ENCODE measurements at places on chromosomes 5 and 9.

DNA sequence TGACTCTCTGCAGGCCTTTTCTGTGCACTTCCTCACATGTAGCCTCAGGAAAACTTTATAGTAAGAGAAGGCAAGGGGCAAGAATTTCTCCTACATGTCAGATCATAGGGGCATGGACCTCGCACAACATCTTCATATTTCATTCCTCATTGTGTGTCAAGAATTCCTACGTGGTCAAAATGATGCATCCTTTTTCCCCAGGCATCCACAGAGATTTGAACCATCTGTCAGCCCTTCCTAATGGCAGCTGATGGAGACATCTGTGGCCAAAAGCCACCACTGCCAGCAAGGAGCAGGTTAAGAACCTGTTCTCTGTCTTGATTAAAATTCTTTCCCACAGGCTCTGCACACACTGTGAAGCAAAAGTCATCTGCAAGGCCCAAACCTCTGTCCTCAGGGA is 42.5 kb downstream of the MFAP3 start:
- no peak for DNase-seq

DNA sequence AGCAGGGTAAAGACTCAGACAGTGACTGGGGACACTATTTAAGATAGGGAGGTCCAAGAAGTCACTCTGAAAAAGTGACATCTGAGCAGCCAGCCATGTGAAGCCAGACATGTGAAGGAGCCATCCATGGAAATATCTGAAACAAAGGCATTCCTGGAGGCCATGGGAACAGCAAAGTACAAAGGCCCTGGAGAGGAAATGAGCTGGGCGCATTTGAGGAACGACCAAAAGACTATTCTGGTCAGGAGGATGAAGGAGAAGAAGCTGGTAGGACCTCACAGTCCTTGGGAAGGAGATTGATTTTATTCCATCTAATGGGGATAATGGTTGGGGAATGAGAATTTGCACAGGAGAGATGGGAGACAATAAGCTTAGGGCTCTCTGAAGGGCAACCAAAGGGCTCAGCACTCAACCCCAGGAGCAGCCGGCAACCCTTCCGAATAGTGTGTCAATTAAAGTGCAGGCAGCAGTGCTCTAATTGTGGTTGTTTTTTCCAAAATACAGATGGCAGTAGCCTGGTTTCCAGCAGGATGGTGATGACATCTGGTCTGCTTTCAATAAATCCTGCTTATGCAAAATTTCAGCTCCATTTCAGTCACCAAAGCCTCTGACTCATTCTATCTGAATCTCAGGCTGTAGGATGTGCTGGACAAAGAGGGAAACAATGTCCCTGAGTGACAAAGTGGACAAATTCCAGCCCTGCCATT is 26.7 kb downstream of the FOXI1 start:
- DNase-seq = no peak

GRCh38 chr5:80184235-80185023 is 71.4 kb downstream of the SERINC5 start:
- DNase-seq = no peak

DNA sequence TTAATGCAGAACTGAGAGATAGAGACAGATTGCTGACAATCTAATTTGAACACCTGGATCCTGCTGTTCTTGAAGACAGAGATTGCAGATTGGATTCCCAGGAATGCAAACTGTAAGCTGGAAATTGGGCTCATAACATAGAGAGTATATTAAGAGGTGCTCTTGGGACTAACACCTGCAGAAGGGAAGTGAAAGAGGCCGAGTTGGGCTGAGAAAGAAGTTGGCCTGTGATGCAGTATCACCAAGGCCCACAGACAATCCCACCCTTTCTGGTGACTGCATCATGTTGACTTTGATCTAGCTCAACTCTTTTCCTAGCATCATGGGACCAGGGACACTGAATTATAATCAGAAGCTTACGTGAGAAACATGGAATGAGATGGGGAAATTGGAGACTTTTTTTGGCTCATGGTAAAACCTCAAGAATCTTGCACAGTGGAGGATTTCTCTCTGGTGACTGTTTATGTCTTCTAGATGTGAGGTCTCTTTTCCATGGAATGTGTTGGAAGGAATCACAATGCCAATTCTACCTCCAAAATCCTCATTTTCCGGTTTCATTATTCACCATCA is 36.5 kb upstream of the NUDT12 start:
- no peak for DNase-seq

DNA sequence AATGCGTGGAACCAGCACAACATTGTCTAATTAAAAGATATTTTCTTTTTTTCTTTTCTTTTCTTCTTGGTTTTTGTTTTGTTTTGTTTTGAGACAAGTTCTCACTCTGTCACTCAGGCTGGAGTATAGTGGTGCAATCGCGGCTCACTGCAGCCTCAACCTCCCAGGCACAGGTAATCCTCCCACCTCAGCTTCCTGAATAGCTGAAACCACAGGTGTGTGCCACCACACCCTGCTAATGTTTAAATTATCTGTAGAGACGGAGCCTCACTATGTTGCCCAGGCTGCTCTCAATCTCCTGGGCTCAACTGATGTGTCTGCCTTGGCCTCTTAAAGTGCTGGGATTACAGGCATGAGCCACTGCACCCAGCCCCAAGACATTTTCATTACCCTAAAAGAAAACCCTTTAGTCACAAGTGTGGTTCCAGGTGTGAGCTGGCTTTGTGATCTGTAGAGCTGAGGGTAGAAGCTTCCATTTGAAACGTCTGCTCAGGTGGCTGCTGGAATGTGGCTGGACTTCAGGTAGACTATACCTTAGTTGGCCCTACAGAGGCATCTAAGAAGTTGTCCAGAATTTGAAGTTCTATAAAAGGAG is 19.1 kb upstream of the NEK6 start:
- no peak for DNase-seq

DNA sequence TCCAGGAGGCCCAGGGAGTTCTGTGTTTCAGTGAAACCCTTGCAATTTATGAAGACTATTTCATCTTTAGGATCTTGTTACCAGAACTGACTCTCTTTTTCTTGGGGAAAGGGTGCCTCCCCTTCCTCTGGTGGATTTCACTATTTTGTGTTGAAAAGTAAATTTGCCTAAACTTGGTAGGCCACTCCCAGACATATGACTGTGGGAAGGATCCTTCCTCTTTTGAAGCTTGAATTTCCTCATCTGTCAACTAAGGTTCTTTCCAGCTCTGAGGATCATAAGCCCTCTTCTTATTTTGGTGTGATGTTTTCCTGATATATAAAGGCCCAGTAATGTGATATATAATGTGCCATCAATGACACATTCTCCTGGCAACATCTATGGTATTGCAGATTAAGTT is 59.1 kb upstream of the ZFAND5 start:
- no peak for DNase-seq

- no peak for DNase-seq
Measured at GRCh38 chr5:152593388-152593787, 188.3 kb upstream of the NMUR2 start.

- DNase-seq = no peak
Measured at GRCh38 chr5:138772986-138773594, 19.9 kb downstream of the CTNNA1 start.

- DNase-seq = no peak
Measured at GRCh38 chr5:74432216-74432615, 208.3 kb downstream of the ENC1 start.

DNA sequence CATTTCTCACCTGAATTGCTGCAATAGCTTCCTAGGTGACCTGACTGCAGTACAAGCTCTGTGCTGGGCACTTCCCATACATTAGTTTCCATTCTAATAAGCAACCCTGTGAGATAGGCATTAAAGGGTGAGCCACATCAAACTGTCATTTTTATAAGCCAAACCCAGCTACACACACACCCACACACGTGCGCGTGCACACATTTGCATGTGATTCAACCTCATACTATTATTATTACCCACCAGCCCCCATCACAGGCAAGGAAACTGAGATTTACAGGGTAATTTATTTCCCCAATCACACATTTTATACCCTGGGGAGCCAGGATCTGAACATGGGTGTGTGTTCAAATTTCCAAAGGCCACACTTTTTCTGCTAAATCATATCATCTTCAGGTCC is 93.6 kb downstream of the TTLL11 start:
- DNase-seq = no peak

DNA sequence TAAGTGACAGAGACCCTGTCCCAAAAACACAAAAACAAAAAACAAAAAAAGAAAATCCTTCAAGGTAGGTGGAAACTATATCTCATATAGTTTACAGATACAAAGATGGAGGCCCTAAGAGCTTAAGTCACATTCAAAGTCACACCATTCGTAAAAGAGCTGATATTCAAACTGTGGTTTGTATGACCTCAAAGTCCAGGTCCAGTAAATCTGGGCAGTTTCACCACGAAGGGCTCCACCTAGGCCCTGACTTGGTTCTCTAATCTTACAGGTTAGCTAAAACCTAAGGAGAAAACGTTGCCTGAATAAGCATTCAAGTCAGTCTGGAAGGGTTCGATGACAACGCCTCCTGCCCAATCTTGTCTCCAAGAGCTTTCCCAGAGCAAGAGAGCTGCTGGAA is 44.1 kb downstream of the SUSD1 start:
- no peak for DNase-seq

DNA sequence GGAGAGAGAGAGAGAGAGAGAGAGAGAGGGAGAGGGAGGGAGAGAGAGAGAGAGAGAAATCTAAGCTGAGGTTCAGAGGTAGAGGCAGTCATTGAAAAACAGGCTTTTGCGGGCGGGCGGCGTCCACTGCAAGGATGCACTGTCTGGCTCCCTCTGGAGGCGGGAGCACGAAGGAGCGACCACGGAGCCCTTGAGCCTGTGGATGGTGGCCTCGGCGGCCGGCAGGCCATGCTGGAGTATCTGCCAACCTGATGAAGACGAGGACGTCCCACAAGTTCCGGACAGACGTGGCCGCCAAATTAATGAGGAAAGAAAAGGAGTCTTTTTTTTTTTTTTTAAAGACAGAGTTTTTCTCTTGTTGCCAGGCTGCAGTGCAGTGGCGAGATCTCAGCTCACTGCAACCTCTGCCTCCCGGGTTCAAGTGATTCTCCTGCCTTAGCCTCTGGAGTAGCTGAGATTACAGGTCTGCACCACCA is 2.2 kb upstream of the CCDC125 start:
- DNase-seq = peak; percentile 50

GRCh38 chr5:172939071-172939470 is 20.2 kb upstream of the RPL26L1 start:
- no peak for DNase-seq

- no peak for DNase-seq
Measured at GRCh38 chr9:69549310-69550202, 122.6 kb downstream of the APBA1 start.

- DNase-seq = no peak
Measured at GRCh38 chr5:120368923-120369715, 95.0 kb upstream of the PRR16 start.

GRCh38 chr9:124743686-124744348 is 27.3 kb downstream of the NR6A1 start:
- DNase-seq = no peak

DNA sequence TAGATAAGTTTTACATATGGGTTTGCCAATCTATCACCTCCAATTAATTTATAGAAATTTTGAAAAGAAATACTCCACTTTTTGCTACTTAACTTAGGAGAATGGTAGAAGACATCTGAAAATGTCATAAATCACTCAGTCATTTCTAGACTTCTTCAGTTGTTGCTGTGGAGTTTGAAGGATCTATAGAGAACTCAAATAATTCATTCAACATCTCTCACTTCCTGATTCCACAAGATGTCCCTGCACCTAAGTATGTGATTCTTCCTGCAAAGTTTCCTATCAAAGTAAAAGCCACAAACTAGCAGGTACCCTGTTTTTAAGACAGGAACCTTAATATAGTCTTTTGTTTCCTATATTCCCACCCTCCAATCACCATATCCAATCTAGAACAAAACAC is 297.1 kb upstream of the ATP10B start:
- DNase-seq = no peak

DNA sequence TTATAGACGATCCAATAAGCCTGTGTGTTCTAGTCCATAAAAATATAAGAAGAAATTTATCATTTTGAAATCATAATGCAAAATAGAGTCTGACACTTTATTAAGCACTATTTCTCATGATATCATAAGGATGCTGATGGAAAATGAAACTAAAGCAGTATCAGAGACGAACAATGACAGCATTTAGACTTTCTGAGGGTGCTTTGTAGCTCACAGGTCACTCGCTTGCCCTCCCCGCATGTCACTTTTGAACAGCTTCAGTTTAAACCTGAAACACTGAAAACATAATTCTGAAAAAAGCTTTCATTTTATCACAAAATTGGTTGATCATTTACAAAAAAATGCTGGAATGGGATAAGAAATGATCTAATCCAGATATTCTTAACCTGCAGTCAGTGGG is 247.1 kb downstream of the EBF1 start:
- DNase-seq = no peak

GRCh38 chr5:21219251-21219650 is 1231.3 kb upstream of the CDH18 start:
- DNase-seq = no peak

- no peak for DNase-seq
Measured at GRCh38 chr5:169395136-169395535, 94.2 kb upstream of the SLIT3 start.

DNA sequence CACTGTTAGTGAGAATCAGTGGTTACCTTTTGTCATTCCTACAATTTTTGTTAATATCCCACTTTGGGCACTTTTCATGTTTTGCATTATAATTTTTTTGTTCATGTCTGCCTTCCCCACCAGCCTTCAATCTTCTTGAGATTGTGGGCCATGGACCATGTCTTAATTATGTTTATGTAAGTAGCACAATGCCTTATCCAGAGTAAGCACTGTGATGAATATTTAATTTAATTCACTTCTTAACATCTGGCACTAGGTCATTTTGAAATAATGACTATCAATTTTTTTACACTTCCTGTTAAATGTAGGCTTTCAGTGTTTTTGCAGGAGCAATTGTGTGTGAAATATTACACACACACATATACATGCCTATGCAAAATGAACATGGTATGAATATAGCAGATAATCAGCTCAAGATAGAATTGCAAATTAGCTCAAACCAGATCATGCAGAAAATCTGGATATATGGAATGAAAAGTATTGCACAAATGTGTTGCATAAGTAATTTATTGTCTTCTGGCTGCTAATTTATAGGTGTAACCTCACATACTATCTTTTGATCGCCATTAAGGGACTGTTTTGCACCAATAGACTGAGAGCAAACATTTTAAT is 5.3 kb upstream of the SHOC1 start:
- no peak for DNase-seq

All from activated T-helper 1 cell treated with anti-CD3 and anti-CD28 coated beads, Interleukin-2, amount 50 U/mL, for 16 hours (primary cell).